AG10803 (cell line): ENCODE measurements at places on chromosomes 11 and 22.

- DNase-seq = no peak
Measured at GRCh38 chr11:66126064-66126463, 56.0 kb downstream of the PACS1 start.

- peak; percentile 74 for DNase-seq
Measured at GRCh38 chr11:67048515-67049130, 8.0 kb upstream of the RHOD start.

DNA sequence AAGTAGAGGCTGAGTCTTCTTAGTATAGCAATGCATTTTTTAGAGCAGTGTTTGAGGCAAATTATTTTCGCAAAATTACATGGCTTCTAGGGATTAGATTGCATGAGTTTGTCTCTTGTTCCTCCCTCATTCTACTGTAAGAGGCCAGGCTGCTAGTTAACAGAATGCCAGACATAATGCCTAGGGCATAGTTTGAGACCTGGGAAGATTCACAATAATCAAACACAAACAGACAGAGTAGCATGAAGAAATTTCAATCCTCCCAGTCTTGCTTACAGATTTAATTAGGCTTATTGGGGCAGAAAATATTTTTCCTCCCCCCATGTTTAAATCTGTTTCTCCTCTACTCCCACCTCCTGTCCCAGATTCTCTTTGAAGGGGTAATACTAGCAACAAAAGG lies 48.3 kb downstream of the ARHGEF12 start:
- no peak for DNase-seq

GRCh38 chr22:25623310-25623734 lies 58.8 kb downstream of the GRK3 start:
- DNase-seq = no peak
